ENCODE measurements at places on chromosomes 4 and X. TPM values are rescaled to one million over a fixed set of nuclear protein-coding genes. Genes with fewer than 3 reads are reported as not detected.

EBP gene
- 72.2 TPM for total RNA-seq

CXCL6 gene
- total RNA-seq = 66.7 TPM

AKAP4 gene
- not detected for total RNA-seq

ADH1A gene
- not detected for total RNA-seq

FAM13A gene
- 23.8 TPM for total RNA-seq
